CD4-positive, alpha-beta T cell treated with Interleukin-15 for 4 hours (primary cell): ENCODE measurements at places on chromosomes 12 and 14.

- DNase-seq = no peak
Measured at GRCh38 chr14:53545217-53545616, 392.1 kb upstream of the DDHD1 start.

GRCh38 chr14:105283028-105283427 lies 17.8 kb downstream of the BRF1 start:
- no peak for DNase-seq

DNA sequence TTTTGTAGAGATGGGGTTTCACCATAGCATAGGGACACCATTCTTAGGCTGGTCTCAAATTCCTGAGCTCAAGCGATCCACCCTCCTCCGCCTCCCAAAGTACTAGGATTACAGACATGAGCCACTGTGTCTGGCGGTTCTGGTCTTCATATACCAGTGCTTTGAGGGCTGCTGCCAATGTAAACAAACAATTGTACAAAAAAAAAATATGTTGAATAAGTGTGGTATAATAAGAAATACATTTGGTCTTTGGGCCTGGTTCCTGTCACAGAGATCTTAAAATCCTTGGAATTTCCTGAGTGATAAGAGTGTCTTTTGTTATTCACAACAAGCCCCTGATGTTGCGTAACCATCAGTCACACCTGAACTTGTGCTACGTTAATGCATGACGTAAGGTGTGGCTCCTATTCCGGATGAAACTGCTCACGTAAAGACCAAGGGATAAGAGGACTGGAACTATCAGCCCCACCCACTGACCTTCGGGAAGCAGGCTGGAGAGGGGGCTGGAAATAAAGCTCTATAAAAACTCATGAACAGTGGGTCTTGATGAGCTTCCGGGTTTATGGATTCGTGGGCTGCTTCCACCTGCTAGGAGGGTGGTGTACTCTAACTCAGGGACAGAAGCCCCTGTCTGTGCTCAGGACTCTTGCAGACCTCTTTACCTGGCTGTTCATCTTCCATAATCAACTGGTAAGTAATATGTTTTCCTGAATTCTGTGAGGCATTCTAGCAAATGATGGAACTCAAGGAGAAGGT lies 16.5 kb upstream of the RIMKLB start:
- DNase-seq = no peak

DNA sequence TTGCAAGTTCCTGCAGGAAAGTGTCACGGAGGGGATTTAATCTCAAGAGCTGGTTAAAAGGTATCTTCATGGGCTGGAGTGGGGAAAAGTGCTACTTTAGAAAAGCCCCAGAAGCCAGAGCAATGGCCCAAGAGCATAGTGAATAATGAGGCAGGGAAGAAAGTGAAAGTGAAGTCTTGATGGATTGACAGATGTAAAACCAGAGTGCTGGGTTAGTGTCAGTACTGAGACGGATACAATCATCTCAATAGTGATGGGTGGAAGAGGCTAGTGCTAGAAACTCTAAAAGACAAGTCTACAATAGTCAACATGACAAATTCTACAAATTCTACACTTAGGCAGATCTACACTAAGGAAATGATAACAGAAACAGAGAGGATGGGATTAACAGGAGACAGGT lies 68.1 kb downstream of the CIT start:
- DNase-seq = no peak

GRCh38 chr14:85576218-85576617 lies 46.3 kb downstream of the FLRT2 start:
- DNase-seq = no peak
